ENCODE measurements at places on chromosomes 2 and 18.

GRCh38 chr2:207041786-207042554, 102.7 kb downstream of the CPO start:
- no peak for DNase-seq

DNA sequence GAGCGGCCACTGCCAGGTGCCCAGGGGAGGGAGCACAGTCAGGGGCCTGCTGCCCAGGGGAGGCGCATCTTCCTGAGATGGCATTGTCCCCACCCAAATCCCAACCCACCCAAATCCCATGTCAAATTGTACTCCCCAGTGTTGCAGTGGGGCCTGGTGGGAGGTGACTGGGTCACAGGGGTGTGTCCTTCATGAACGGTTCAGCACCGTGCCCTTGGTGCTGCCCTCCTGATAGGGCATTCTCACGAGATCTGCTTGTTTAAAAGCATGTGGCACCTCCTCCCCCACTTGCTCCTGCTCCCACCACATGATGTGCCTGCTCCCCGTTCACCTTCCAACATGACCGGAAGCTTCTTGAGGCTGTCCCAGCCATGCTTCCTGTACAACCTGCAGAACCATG, 27.6 kb downstream of the ANKMY1 start:
- no peak for DNase-seq

- no peak for DNase-seq
Measured at GRCh38 chr18:5414546-5414945, 119.0 kb upstream of the ZBTB14 start.

DNA sequence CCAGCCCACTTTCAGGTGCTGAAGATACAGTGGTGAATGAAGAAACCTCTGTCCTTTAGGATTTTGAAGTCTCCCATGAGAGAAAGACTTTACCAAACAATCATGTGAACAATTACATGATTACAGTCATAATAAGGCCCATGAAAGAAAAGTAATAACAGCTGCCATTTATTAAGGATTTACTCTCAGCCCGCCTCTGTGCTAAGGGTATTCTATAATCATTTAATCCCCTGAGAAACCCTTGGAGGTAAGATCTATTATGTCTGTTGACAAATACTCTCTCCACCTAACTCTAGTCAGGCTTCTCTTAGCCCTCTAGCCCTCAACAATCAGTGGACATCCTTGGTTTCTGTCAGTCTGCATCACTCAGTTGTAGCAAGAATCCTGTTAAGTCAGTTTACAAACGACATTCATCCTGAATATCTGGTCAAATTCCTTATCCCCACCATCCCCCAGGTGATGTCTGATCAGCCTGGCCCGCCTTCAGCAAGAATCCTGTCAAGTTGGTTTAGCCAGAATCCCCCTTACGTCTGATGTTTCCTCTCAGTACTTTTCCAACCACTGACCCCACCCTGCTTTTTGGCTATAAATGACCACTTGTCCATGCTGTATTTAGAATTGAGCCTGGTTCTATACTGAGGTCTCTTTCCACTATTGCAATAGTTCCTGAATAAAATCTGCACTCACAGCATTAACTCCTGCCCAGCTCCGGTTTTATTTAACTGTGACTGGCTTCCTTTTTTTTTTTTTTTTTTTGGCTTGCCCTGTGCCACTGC, 12.2 kb upstream of the SOCS6 start:
- no peak for DNase-seq

DNA sequence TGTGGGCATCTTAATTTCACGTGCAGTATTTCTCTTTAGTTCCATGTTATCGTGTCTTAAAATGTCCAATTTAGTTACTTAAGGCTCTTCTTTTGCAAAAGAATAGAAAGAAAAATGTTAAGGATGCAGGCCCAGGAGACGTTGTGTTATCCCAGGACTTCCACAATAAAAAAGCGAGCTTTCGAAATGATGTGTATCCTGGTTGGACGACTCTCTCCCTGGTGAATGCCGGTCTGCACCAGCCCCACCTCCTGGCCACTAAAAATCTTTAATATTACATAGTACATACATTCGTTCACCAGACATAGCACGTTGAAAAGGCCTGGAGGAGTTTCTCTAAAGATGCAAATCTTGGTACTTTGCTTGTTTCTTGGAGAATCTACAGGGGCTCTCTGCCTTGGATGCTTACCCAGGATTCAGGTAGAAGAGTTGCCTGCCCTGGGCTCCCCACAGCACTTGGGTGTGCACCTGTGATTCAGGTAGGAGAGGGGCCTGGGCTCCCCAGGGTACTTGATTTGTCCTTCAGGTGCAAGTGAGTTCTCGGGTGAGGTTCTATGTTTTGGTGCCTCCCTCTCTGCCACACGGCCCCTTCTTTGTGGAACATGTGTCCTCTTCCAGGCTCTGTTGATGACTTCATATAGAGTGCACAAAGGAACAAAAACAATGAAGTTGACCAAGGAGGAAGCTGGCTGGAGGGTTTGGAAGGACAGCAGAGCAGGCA, 26.6 kb downstream of the TWIST2 start:
- DNase-seq, result no peak

- peak; percentile 3 for DNase-seq
Measured at GRCh38 chr2:215828528-215829184, 184.7 kb downstream of the MREG start.

DNA sequence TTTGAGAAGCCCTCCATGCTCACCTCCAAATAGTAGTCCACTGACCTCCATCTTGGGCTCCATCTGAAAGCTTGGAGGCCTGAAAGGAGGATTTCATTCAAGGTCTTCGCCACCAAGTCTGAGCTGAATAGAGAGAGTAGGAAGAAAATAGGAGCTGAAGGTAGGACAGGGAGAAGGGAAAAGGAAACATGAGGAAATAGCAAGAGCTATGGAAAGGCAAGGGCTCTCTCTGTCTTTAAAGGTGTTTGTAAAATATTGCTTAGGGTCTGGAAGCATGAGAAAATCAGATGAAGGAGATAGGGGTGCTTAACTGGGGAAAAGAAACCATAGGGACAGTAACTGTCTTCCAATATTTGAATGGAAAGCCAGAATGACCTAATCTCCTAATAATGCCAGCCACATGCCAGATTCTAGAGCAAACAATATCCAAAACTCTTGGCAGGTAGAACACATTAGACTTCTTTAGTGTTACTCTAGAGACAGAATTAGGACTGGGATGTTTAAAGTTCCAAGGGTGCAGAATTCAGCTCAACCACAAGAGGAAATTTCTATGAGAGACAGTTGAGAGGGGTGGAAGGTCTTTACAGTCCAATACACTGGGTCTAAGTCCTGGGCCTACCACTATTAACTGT, 67.4 kb downstream of the NAB1 start:
- DNase-seq, result no peak

- DNase-seq, result no peak
Measured at GRCh38 chr2:5697562-5697961, 5.4 kb downstream of the SOX11 start.

- no peak for DNase-seq
Measured at GRCh38 chr2:184685999-184686841, 87.9 kb downstream of the ZNF804A start.

- DNase-seq, result no peak
Measured at GRCh38 chr2:181421131-181421458, 36.1 kb upstream of the ITGA4 start.

DNA sequence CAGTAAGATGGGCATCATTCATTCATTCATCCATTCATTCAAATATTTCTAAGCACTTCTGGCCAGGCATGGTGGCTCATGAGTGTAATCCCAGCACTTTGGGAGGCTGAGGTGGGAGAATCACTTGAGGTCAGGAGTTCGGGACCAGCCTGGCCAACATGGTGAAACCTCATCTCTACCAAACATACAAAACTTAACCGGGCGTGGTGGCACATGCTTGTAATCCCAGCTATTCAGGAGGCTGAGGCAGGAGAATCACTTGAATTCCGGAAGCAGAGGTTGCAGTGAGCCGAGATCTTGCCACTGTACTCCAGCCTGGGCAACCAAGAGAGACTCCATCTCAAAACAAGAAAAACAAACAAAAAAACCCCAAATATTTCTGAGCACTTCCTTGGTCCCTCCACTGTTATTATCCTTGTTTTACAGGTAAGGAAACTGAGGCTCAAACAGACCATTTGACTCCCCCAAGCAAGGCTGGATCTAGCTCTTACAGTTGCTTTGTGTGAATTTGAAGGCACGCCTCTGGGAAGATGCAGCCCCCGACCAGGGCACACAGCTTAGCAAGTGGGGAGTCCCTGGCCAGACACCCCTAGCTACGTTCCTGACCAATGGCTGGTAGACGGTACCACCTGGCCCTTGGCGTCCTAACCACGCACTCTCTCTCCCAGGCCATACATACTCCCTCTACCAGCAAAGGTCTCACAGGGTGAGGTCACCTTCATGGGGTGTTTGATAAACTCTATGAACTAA, 50.6 kb upstream of the ODC1 start:
- no peak for DNase-seq

DNA sequence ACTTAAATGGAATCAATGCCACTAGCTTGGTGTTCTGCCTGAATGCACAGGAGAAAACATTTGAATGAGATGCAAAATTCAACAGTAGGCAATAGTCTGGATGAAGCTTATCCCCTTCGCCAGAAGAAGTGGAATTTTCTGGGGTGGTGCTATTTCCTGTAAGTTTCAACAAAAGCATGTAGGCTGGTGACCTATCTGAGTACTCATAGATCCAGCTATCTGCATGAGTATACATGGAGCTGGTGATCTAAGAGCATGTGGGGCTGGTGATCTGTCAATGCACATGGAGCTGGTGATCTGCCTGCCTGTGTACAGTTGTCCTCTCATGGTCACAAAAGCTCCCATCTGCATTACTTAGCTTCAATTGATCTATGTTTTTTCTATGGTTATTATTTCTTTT, 71.2 kb downstream of the SLC9A4 start:
- no peak for DNase-seq

GRCh38 chr2:9748577-9748976, 94.7 kb upstream of the TAF1B start:
- no peak for DNase-seq

DNA sequence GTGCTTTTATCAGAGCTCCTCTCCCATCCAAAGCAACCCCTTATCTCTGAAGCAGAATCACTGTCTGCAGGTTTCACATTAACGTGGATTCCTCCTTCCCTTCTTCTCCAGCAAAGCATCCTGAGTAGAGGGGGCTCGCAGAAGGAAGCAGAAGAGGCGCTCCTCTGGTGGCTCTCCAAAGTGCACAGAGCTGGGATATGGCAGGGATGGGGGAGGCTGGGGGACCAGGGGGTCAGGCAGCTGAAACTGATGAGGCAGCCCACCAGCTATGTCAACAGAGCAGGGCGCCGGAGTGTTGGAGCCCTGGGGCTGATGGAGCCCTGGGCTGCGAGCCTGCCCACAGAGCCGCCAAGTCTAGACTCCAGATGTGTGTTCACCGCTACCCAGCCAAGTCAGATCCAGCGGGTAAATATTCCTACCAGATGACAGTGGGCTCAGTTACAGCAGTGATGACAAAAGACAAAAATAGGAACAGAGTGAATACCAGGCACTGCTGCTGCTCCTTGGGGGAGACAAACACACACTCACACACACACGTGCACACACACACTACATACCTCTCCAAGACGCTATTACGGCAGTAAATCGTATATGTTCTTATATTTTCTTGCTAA, 678.3 kb upstream of the ID2 start:
- DNase-seq, result no peak

DNA sequence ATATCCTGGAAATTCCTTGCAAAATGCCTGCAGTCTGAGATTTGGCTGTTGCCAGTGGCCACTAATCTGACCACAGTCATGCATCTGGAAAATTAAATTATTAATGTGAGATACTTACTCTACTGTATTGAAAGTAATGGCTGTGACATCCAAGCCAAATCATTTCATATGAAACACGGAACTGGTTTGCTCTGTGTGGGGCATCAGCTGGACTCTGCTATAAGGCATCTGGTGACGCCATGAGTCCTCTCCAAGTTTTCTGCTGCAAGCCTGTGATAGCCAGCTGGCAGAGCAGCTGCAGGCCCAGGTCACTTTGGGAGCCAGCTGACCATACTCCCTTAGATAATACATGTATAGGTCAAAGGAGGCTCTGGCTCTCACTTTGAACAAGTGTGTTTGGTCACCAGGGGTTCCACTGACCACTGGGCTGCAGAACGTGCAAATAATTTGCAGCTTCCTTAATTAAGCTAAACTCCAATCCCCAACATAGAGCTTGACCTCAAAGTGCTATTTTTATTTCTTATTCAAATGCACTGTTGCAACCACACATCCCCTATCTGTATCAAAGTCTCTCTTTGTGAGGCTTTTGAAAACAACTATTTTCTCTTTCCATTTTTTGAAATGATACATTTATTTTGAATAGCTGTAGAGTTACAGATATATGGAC, 152.9 kb downstream of the NCKAP5 start:
- no peak for DNase-seq

GRCh38 chr2:157819761-157820160, 56.4 kb downstream of the ACVR1 start:
- DNase-seq, result no peak

DNA sequence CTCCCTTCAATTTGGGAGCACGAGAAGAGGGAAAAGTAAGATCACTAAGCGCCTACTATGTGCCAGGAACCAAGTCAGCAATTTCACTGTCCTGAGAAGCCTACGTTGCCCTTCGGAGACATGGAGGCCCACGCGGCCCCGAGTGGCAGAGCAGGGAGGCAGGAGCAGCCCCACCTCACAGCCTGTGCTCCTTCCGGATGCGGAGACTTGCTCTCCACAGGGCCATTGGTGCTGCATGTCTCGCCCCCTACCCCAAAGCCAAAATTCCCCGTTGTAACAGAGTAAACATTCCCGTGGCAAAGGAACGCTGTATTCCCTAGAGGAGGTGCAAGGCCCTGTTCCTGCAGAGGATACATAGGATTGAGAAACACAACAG, 4.5 kb downstream of the SLC14A2 start:
- DNase-seq, result no peak

GRCh38 chr2:57908736-57909161, 137.9 kb upstream of the VRK2 start:
- no peak for DNase-seq

- DNase-seq, result no peak
Measured at GRCh38 chr2:41764131-41764530, 283.7 kb upstream of the PKDCC start.

- DNase-seq, result no peak
Measured at GRCh38 chr18:2395427-2396161, 175.7 kb downstream of the METTL4 start.

DNA sequence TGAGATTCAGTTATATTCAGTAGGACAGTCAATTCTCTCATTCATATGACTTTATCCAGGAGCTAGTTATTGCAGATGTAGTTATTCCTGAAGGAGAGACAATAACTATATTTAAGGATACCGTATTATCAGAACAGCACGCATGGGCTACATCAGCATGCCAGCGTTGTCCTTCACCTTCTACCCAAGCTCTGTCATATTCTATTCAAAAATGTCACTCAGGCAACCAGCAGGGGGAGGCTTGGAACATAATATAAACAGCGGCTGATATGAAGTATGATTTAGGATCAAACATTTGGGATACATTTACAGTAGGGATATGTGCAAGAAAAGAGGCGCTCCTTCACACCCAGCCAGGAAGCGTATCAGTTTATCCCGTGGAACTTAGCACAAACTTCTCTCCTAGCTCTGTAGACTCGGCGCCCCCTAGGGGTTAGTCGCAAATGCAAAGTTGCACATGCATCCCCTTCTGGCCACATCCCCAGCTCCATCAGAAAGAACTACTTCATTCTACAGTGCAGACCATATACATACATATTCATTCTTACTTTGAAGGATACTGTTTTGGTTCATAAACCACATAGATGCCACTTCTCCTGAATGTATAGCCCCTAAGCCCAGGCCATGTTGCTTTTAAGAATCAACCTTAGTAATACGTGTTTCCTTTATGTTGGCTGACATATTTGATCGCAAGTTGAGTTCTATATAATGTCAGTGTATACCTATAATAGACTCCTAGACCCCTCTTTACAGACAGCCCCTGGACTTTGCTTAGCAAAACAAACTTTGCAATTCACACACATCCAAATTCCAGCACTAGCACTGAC, 759.4 kb downstream of the ADCYAP1 start:
- no peak for DNase-seq
